NCI-H1930 (cell line): ENCODE measurements at places on chromosomes 1 and 21.

- no peak for DNase-seq
Observed at GRCh38 chr21:45085700-45086099, 11.3 kb downstream of the ADARB1 start.

DNA sequence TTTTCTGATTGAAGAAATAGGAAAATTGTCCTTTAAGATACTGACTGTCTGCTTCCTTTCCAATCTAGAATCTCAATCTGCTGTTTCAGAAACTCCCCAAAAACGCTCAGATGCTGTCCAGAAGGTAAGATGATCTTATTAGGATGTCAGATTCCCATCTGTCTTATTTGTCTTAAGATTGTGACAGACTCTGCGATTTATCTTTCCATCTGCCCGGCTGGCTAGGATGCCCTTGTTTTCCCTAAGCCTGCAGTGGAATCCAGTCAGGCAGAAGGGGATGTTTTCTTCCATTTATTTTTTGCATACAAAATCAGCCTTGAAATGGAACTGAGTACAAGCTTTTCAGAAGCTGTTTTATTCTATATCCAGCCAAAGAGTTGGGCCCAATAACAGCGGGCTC, 96.5 kb downstream of the FMN2 start:
- no peak for DNase-seq

- no peak for DNase-seq
Observed at GRCh38 chr1:11664336-11665065, 501 bp downstream of the FBXO6 start.

- DNase-seq = no peak
Observed at GRCh38 chr1:227734546-227734855, 601 bp downstream of the JMJD4 start.

GRCh38 chr1:28648008-28648473, 359 bp upstream of the RNU11 start:
- peak; percentile 81 for DNase-seq

DNA sequence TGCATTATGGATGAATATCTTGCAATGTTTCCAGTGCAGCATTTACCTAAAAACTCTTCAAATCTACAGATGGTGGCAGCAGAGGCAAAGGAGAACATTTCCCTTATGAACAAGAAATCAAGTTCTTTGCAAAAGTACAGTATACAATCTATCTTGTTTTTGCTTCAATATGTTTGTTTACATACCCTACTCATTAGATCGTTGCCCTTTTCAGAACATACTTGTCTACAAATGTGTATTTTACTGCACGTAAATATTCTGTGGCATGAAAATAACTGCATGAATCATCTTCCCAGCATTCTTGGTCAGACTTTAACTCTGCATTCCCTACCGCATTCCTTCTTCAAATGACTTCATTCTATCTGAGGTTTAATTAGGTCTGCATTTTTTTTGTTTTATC, 212.7 kb downstream of the ZP4 start:
- DNase-seq = no peak

GRCh38 chr1:29984166-29984861, 739.1 kb downstream of the MATN1 start:
- no peak for DNase-seq

GRCh38 chr1:1355416-1355815, 2.9 kb downstream of the MXRA8 start:
- DNase-seq = no peak

DNA sequence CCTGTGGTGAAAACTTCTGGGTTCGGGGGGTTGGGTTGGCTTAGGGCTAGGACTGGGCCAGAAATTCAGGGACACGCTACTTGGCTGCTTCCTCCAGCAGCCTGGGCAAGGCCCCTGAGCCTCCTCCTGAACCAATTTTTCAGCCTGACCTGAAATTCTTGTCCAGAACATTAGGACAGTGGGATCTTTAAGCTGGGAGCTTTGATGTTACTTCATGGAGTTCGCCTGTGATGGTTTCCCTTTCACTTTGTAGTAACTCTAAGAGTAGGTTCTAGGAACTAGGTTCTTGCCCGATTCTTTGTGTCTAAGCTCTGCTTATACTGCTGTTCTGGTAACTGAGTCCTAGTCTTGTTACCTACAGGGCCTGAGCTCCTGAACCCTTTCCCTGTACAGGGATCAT, 75.3 kb downstream of the S1PR1 start:
- no peak for DNase-seq

- no peak for DNase-seq
Observed at GRCh38 chr1:46545784-46546183, 5.7 kb downstream of the KNCN start.

GRCh38 chr1:72567521-72567920, 285.2 kb upstream of the NEGR1 start:
- no peak for DNase-seq

- DNase-seq = no peak
Observed at GRCh38 chr1:248862695-248862997, 3.8 kb upstream of the ZNF692 start.

- DNase-seq = no peak
Observed at GRCh38 chr1:217078078-217078690, 355.0 kb upstream of the ESRRG start.
